ENCODE measurements at places on chromosomes 3 and 15. TPM values are rescaled to one million over a fixed set of nuclear protein-coding genes. Genes with fewer than 3 reads are reported as not detected.

The SERF2 gene
- 53.0 TPM for total RNA-seq

The CASR gene
- not detected for total RNA-seq

The PLSCR5 gene
- total RNA-seq, result under 0.01 TPM

The COL6A6 gene
- 0.41 TPM for total RNA-seq

The SNRK gene
- 97.8 TPM for total RNA-seq

The IL17RB gene
- total RNA-seq, result 1.6 TPM

The SNTN gene
- total RNA-seq, result not detected

The LRRC2 gene
- 2.4 TPM for total RNA-seq

The FBXO40 gene
- not detected for total RNA-seq

The SMCO1 gene
- not detected for total RNA-seq

The NR1D2 gene
- 39.5 TPM for total RNA-seq

Data from frontal cortex (tissue), 4 donors.